ENCODE measurements at places on chromosomes 2 and 18.

DNA sequence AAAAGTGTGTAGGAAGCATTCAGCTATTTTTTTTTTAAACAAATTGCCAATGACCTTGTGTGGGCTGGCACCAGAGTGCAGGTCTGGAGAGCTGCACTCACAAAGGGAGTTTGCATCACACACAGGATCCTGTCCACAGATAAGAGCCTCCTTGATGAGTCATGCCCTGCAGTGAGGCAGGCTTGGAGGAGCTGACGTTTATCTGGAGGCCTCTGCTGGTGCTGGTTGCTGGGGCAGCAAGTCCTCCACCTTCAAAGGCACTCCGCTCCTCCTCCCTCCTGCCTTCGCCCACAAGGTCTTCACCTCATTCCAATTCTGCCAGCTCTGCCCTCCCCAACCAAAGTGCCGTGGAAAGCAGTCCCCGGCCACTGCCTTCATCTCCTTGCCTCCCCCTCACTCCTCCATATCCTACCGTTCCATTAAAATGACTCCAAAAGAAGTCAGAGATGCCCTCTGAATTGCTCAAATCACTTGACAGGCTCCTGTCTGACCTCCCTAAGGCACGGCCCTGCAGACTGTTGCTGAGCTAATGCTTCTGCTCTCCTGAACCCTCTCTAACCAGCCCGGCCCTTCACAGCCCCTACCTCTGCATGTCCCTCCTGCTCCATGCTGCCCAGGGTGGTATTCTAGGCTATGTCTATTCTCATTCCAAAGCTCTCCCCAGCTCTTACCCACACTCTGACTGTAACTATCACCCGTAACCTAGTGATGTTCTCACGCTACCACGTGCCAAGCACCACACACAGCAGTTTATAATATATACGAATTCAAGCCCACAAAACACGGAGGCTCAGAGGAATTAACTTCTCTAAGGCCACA is 30.9 kb downstream of the LONRF2 start:
- peak; percentile 58 for DNase-seq

DNA sequence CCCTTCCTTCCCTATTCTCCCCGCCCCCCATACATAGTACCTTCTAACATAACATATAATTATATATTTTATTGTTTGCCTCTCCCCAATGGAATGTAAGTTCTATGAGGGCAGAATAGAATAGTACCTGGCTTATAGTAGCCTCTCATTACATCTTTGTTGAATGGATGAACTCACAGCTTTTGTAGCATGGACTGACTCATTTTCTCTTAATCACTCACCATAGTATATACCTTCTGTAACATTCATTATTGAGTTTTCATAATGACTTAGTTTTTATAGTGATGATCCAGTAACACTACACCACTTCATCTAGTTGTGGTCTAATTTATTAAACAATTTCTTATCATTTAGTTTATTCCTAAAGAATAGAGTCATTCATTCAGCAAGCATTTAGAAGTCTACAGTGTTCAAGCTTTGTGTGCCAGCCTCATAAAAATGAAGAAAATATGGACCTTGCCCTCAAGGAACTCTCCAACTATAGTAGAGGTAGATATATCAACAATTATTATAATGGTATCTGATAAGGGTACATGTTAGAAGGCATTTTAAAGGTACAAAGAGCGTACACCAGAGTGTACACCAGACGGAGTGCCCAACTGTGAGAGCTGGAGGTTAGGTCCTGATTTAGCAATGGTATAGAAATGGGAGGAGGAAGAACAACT is 31.1 kb downstream of the NCOA1 start:
- no peak for DNase-seq

- DNase-seq: no peak
Observed at GRCh38 chr2:117553448-117553847, 261.0 kb upstream of the DDX18 start.

- DNase-seq: no peak
Observed at GRCh38 chr2:188193230-188193629, 98.4 kb upstream of the GULP1 start.

GRCh38 chr18:12456441-12456840 is 48.7 kb downstream of the PRELID3A start:
- DNase-seq: no peak
